ENCODE measurements at places on chromosomes 16 and 17.

- peak; percentile 41 for DNase-seq
Measured at GRCh38 chr16:22300427-22301071, 3.3 kb downstream of the POLR3E start.

- DNase-seq = no peak
Measured at GRCh38 chr17:70655176-70655958, 486.0 kb downstream of the KCNJ2 start.

DNA sequence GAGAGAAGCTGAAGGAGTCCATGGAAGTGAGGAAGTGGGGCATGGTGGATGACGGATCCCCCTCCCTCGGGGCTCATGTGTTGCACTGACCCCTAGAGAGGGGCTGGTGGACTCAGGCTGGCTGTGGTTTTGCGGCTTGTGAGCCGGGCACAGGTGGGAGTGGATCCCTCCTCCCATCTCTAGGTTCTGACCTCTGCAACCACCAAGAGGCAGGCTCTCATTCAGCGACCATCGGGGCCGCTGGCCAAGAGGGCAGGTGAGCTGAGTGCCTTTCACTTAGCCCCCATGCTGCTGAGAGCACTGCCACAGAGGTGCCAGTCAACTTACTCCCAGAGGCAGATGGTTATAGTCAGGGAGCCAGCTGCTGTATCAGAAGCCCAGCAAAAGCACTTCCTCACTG lies 67.3 kb downstream of the SCNN1B start:
- DNase-seq = no peak

DNA sequence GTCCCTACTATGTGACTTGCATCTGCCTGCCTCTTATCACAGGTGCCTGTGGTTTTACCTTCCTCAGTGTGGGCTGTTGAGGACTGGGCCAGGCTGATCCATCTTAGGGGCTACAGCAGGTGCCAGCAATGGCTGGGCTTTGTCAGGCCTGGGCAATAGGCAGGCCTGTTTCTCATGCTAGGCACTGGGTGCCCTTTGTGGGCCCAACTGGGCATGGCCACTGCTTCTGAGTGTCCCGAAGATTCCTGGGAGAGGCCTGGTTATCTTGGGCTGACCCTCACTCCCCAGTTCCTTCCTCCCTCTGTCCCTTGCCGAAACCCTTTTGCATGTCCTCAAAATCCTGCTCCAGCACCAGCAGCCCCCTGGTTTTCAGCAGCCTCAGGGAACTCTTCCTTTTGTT lies 1024.9 kb downstream of the KCNJ18 start:
- no peak for DNase-seq

DNA sequence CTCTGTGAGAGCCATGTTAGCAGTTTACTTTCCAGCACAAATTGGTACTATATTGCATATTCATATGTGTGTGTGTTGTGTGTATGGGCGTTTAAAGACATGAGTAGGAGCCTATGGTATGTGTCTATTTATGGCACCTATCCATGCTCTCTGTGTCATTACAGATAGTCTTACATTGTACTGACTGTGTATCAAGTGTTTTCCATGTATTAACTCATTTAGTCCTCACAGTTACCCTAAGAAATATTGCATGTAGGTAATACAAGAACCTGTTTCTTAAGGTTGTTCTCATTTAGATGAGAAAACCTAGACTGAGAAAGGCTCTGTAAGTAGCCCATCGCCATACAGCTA lies 1.6 kb downstream of the ALG1 start:
- DNase-seq = no peak

- DNase-seq = no peak
Measured at GRCh38 chr17:43574896-43575525, 28.9 kb upstream of the ETV4 start.

GRCh38 chr16:68458101-68458500 lies 9.8 kb upstream of the SMPD3 start:
- no peak for DNase-seq

- no peak for DNase-seq
Measured at GRCh38 chr17:14078027-14078426, 8.7 kb downstream of the COX10 start.

- DNase-seq = no peak
Measured at GRCh38 chr17:41627316-41628072, 3.1 kb upstream of the KRT17 start.

DNA sequence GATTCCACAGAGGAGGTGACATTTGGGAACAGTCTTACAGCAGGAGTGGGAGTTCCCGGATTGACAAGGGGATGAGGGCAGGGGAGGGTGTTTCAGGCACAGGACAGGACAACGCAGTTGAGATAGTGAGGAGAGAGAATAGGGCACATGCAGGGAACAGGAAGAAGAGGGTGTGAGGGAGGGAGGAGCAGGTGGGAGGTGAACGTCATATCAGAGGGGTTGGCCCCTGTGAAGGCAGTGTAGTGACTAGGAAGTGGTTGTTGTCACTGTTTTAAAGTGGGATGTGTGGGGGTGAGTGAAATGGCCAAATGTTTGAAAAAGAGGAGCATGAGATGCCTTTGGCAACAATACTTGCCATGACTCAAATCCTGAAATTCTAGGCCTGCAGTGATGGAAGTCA lies 12.2 kb downstream of the PRKCB start:
- DNase-seq = peak; percentile 46

- DNase-seq = no peak
Measured at GRCh38 chr16:7097518-7097917, 235.1 kb upstream of the RBFOX1 start.

- DNase-seq = no peak
Measured at GRCh38 chr16:84132527-84133285, 12.3 kb downstream of the HSDL1 start.

GRCh38 chr16:75011634-75012307 lies 12.9 kb downstream of the ZNRF1 start:
- DNase-seq = peak; percentile 77

- no peak for DNase-seq
Measured at GRCh38 chr16:49843758-49844157, 12.2 kb downstream of the ZNF423 start.

GRCh38 chr16:58842746-58843145 lies 108.6 kb upstream of the GOT2 start:
- no peak for DNase-seq

GRCh38 chr17:8707332-8708024 lies 37.2 kb downstream of the CCDC42 start:
- no peak for DNase-seq

- DNase-seq = no peak
Measured at GRCh38 chr16:12082226-12082887, 105.8 kb downstream of the SNX29 start.

- DNase-seq = no peak
Measured at GRCh38 chr17:38451840-38452529, 23.7 kb downstream of the ARHGAP23 start.

GRCh38 chr16:58371841-58372240 lies 20.4 kb upstream of the GINS3 start:
- DNase-seq = no peak

- no peak for DNase-seq
Measured at GRCh38 chr17:51598824-51599223, 338.5 kb downstream of the UTP18 start.

GRCh38 chr16:58366247-58367031 lies 25.8 kb upstream of the GINS3 start:
- no peak for DNase-seq

- peak; percentile 72 for DNase-seq
Measured at GRCh38 chr17:50507871-50508572, at the start of gene MYCBPAP. Gene MYCBPAP (plus strand): TSS chr17:50508439. CDS start chr17:50508675, 236 bp downstream.

GRCh38 chr16:9383281-9383680 lies 291.8 kb downstream of the HAPSTR1 start:
- DNase-seq = no peak

DNA sequence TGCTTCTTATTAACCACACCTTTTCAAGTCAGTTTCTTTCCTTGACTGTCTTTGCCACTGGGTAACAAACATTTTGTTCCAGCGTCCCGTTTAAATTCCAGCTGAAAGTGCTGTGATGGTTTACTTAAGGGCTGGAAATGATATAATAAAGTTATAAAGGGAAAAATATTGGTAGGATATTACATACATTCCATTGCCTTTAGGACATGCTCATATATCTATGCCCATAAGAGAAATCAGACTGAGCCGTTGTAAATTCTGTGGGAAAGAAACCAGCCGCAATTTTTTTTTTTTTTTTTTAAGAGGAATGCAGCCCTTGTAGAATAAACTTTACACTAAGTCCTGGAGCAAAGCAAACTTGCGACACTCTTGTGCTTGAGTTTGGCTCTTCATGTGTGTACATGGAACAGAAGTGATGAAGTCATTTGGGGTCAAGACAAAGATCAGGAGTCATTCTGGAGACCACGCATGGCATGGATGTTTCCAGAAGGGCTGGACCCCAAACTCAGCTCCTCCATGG lies 210.9 kb downstream of the XYLT1 start:
- no peak for DNase-seq

DNA sequence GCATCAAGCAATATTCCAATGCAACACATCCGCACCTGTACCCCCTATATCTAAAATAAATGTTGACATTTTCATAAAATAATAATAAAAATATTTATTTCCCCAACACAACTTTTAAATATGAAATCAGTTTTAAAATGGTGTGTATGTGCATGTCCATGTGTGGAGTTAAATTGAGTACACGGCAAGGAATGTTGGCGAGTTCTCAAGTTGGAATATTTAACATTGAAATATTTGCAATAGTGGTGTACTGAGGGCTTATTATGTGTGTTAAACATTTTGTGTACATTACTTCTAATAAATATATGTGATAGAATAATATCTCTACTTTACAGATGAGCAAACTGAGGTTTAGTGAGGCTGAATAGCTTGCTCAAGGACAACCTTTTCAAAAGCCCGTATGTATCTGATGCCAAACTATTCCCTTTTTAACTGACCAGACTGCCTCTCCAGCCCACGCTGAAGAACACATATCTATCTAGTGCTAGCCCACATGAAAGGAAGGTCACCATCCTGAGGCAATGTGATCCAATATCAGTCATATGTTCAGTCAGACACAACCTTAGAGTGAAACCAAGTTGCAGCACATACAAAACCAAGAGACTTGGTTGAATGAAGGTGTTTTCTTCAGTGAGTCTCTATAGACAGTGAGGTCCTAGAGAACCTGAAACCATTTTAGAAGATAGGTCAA lies 192.2 kb upstream of the CDH11 start:
- no peak for DNase-seq

GRCh38 chr16:88561485-88562359 lies 8.5 kb upstream of the ZC3H18 start:
- peak; percentile 52 for DNase-seq

GRCh38 chr17:43949781-43950180 lies 4.0 kb downstream of the PYY start:
- no peak for DNase-seq

DNA sequence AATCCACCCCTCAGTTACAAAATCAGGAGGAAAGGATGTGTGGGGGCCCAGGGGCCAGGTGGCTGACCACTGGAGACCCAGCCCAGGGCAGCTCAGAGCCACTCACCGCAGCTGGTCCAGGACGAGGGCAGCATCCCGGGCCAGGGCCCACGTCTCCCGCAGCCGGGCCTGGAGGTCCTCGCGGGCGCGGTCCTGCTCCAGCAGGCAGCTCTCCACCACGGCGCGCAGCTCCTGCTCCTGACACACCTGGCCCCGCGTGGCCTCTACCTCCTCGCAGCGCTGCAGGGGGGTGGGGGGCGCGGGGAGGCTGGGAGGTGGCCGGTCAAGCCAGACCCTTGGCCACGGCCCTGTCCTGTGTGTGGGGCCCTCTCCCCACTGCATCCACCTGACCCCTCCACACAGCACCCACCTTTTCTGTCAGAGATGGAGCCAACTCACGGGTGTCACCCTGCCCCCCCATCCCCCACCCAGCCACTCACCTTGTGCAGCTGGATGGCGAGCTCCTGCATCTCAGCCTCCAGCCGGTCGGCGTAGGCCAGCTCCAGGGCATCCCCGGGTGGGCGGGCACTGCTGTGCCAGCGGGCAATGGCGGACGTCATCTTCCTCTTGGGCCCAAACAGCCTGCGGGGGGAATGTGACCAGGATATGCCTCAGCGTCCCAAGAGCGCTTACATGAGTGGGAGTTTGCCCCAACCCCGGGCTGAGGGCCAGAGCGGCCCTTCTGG lies 5.1 kb downstream of the NUDT16L1 start:
- DNase-seq = no peak

- DNase-seq = peak; percentile 91
Measured at GRCh38 chr16:67542464-67542863, 13.8 kb downstream of the RIPOR1 start.

GRCh38 chr17:41428591-41429291 lies 4.4 kb upstream of the KRT37 start:
- DNase-seq = no peak
